ENCODE measurements at places on chromosomes 3 and 15.
A peak's percentile ranks its signal among the peaks of the same experiment; 100 is the strongest.

GRCh38 chr15:50879016-50879617 is 29.4 kb upstream of the AP4E1 start:
- peak; percentile 25 for DNase-seq

GRCh38 chr3:174639406-174639805 is 219.7 kb upstream of the NAALADL2 start:
- no peak for DNase-seq

- no peak for DNase-seq
Observed at GRCh38 chr3:57820479-57820878, 64.4 kb downstream of the SLMAP start.

- no peak for DNase-seq
Observed at GRCh38 chr3:37680401-37680800, 181.3 kb upstream of the CTDSPL start.

DNA sequence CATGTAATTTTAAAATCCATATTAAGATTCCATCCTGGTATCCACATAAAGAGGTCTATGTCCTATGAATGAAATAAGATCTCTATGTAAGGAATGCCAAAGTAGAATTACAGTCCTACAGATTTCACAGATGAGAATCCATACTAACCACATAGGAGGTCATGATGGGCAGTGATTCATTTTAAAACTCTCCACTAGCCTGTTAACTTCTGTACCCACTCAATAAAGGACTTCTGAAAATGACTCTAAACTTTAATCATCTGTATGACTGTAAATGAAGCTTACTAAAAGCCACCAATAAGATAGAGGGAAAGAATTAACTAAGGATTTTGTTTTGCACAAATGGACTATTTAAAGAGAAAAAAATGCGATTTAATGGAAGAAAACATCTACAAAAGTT is 28.7 kb downstream of the MORC1 start:
- DNase-seq, result no peak

Measured in OCI-LY7 (cell line).